ENCODE measurements at places on chromosomes 7 and 10. TPM values are rescaled to one million over a fixed set of nuclear protein-coding genes. Genes with fewer than 3 reads are reported as not detected.

GRCh38 chr10:71432101-71432905, 35.6 kb downstream of the CDH23 start:
- no peak overlapping the region for H3K4me3 ChIP-seq
- no peak overlapping the region for H3K27ac ChIP-seq
- peaks cover 6% of the 10 kb centered on the region for H3K4me1 ChIP-seq
- H3K36me3 ChIP-seq: peaks cover 6% of the 10 kb centered on the region

DNA sequence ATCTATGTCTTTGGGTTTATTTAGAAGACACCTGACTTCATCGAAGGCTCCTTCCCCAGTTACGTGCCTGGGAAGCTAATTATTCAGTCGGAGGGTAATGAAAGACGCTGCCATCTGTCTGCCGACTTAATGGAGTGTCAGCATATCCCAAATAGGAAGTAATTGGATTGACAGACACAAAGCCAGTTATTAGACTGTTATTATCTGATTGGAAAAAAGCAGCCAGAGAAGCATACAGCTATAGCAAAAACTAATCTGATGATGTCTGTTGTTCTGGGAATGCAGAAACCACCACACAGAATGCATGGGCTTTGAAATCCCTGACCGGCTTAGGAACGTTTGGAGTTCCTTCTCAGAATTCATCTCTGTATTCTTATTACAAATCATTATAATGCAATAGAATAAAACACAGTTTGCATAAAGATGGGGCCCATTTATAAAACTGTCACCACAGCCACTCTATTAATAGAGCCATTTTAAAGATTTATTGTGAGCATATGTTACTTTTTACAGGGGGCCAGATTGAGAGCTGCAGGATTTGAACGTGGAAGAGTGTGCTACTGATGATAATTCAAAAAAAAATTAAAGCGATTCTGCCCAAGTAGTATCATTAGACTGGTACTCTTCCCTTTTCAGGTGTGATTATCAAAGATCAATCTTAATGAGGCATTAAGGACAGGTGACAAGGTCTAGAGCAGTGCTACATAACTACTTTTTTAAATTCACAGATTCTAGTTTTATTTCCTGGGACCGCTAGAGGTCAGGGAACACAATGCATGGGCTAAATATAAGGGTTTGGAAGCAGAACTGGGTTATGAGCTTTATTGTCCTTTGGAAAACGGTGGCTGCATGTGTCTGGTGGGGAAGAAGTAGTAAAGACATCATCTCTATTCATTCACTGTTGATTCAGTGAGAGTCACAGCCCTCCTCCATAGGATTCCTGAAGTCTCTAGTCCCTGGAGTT, 330.1 kb upstream of the LRGUK start:
- no peak overlapping the region for H3K4me3 ChIP-seq
- no peak overlapping the region for H3K27ac ChIP-seq
- peaks cover 5% of the 10 kb centered on the region for H3K36me3 ChIP-seq
- H3K4me1 ChIP-seq: no peaks in the 10 kb centered on the region
- DNase-seq: no peak
- no peaks in the 10 kb centered on the region for H3K27me3 ChIP-seq

- H3K4me3 ChIP-seq: no peak overlapping the region
- no peak for DNase-seq
- H3K4me1 ChIP-seq: peaks cover 8% of the 10 kb centered on the region
- peaks cover 33% of the 10 kb centered on the region for H3K27me3 ChIP-seq
- no peak overlapping the region for H3K27ac ChIP-seq
Observed at GRCh38 chr7:45646996-45647825, 73.0 kb downstream of the ADCY1 start.

Gene FBXO24
- 0.70 TPM for total RNA-seq

Gene GPR26
- not detected for total RNA-seq

DNA sequence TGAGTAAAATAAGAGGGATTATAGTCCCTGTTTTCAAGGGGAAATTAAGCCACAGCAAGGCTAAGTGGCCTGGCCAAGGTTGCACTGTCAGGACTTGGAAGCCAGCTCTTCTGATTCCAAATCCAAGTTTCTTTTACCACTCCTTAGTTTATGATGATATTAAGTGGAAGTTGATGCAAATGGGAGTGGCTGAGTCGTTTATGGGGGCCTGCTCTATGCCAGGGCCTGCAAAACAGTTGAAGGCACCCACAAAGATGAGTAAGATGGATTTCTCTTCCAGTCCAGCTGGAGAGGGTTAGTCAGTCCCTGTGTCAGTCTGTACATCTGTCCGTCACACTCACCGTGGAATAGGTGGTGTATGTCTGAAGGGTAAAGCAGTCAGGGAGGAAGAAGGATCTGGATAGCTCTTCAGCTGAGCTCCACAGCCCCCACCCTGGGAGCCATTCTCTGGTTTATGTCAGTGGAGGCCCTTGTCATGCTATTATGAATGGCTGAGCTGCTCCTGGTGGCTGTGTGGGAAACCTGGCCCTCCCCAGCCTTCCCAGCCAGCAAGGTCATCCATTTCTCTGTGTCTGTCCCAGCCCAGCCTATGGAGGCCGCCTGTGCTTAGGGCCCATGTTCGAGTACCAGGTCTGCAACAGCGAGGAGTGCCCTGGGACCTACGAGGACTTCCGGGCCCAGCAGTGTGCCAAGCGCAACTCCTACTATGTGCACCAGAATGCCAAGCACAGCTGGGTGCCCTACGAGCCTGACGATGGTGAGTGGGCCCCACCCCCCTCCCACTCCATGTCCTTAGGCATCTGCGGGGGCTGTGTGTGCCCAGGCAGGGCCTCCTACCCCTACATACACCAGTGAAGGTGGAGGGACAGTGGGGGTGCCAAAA, 44.5 kb downstream of the TBATA start:
- peaks cover 3% of the 10 kb centered on the region for H3K4me1 ChIP-seq
- no peaks in the 10 kb centered on the region for H3K36me3 ChIP-seq
- H3K27me3 ChIP-seq: peaks cover 13% of the 10 kb centered on the region
- no peak for DNase-seq
- no peak overlapping the region for H3K4me3 ChIP-seq

Gene MCM10
- total RNA-seq: 0.47 TPM

DNA sequence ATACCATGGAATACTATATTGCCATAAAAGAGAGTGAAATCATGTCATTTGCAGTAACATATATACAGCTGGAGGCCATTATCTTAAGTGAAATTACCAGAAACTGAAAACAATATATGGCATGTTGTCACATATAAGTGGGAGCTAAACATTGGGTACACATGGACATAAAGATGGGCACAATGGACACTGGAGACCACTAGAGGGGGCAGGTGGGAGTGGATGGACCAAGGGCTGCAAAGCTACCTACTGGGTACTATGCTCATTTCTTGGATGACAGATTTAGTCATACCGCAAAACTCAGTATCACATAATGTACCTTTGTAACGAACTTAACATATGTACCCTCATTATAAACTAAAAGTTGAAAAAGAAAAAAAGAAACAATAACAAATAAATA, 1167.6 kb downstream of the NXPH1 start:
- no peak overlapping the region for H3K27ac ChIP-seq
- no peak overlapping the region for H3K4me3 ChIP-seq
- H3K4me1 ChIP-seq: no peaks in the 10 kb centered on the region
- no peak for DNase-seq

DNA sequence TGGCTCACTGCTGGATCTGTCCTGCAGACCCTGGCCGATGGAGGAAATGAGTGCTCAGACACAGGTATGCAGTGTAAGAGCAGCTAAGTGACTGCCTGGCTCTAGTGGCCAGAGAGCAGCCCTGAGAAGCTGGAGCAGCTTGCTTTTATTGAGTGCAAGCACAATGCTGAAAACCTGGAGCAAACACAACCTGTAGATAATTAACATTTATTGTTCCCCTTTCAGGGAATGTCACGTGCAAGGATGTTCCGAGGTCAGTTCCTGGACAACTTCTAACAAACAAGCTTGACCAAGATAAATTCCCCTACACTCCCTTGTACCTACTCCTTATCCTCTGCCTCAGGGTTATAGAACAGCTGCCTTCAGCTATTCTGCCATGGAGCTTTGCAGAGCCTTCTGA, 31.3 kb downstream of the DDC start:
- H3K27me3 ChIP-seq: peaks cover 45% of the 10 kb centered on the region
- DNase-seq: no peak
- no peak overlapping the region for H3K27ac ChIP-seq
- H3K4me1 ChIP-seq: peaks cover 3% of the 10 kb centered on the region
- no peaks in the 10 kb centered on the region for H3K36me3 ChIP-seq

Gene TUBAL3
- total RNA-seq: not detected

Gene KAZALD1
- total RNA-seq: not detected

DNA sequence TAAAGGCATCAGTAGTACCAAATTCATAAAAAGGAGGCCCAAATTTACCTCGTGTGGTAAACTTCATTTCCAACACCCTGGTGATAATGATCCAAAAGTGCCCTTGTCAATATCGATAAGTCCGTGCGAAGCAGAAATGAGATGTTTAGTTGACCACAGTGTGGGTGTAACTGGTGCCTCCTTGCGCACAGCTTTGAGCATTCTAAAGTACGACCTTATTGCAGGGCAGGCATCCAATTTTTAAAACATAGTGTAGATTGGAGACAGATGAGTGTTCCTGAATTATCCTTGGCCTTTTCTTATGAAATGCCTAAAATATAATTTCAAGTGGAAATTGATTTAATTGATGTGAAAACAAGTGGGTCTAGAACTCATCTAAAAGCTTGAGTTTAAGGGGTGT, 248.4 kb downstream of the TRIL start:
- no peak overlapping the region for H3K4me3 ChIP-seq
- DNase-seq: no peak
- no peaks in the 10 kb centered on the region for H3K36me3 ChIP-seq
- no peaks in the 10 kb centered on the region for H3K4me1 ChIP-seq
- peaks cover 7% of the 10 kb centered on the region for H3K27me3 ChIP-seq
- H3K27ac ChIP-seq: no peak overlapping the region

DNA sequence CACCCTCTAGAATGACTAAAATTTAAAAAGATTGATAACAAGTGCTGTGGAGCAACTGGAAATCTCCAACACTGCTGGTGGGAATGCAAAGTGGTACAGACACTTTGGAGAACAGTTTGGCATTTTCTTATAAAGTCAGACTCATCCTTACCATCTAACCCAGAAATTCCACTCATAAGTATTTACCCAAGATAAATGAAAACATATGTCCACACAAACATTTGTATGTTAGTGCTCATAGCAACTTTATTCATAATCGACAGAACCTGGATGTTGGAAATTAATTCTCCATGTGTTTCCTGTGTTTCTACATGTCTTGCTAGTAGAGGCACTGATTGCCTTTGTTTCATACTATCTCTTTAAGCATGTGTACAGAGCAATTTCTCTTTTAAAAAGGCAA, 282.4 kb downstream of the AHR start:
- no peaks in the 10 kb centered on the region for H3K36me3 ChIP-seq
- H3K4me3 ChIP-seq: no peak overlapping the region
- peaks cover 6% of the 10 kb centered on the region for H3K27me3 ChIP-seq
- H3K4me1 ChIP-seq: peaks cover 2% of the 10 kb centered on the region
- DNase-seq: no peak

- H3K27me3 ChIP-seq: no peaks in the 10 kb centered on the region
- no peaks in the 10 kb centered on the region for H3K36me3 ChIP-seq
- H3K4me3 ChIP-seq: no peak overlapping the region
- no peaks in the 10 kb centered on the region for H3K4me1 ChIP-seq
Observed at GRCh38 chr10:127299956-127300689, 103.7 kb upstream of the INSYN2A start.

GRCh38 chr7:8290645-8291308, 28.8 kb upstream of the ICA1 start:
- no peak for DNase-seq
- no peak overlapping the region for H3K27ac ChIP-seq
- H3K36me3 ChIP-seq: no peaks in the 10 kb centered on the region

- DNase-seq: no peak
- H3K4me1 ChIP-seq: peaks cover 24% of the 10 kb centered on the region
- H3K36me3 ChIP-seq: peaks cover 9% of the 10 kb centered on the region
- no peak overlapping the region for H3K4me3 ChIP-seq
- no peaks in the 10 kb centered on the region for H3K27me3 ChIP-seq
Observed at GRCh38 chr7:27897001-27897400, 157.0 kb downstream of the TAX1BP1 start.

- DNase-seq: no peak
- H3K27me3 ChIP-seq: no peaks in the 10 kb centered on the region
- H3K4me1 ChIP-seq: no peaks in the 10 kb centered on the region
- no peak overlapping the region for H3K27ac ChIP-seq
- H3K36me3 ChIP-seq: no peaks in the 10 kb centered on the region
Observed at GRCh38 chr7:41110186-41110585, 592.7 kb downstream of the INHBA start.

Gene KIFBP
- 4.6 TPM for total RNA-seq

DNA sequence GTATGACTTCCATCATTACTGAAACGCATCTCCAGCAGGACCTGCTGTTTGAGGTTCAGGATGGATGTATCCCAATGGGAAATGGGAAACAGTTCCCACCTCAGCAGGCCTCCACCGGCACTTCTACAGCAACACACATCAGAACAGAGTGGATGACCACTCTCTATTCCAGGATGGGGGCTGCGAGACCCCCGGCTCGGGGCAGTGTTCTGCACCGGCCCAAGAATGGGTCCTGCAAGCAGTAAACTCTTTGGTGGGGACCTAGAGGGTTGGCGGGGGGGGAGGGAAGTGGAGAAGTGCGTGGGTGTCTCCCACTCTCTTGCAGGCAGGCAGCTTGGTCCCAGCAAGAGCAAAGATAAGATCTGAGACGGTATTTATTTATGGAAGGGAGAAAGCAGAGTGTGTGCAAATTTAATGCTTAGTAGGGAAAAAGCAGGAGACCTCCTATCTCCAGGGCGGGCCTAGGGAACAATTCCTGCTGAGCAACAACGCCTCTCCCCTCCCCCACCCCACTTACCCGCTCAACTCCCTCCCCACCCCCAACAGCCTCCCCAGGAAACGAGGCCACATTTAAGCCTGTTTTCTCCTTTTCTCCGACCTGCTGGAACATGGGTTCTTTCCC, 4.0 kb downstream of the SFMBT2 start:
- no peak for DNase-seq
- no peaks in the 10 kb centered on the region for H3K27me3 ChIP-seq
- no peaks in the 10 kb centered on the region for H3K36me3 ChIP-seq
- no peak overlapping the region for H3K27ac ChIP-seq

- H3K36me3 ChIP-seq: peaks cover 2% of the 10 kb centered on the region
- H3K27me3 ChIP-seq: no peaks in the 10 kb centered on the region
- H3K4me3 ChIP-seq: no peak overlapping the region
- peaks cover 5% of the 10 kb centered on the region for H3K4me1 ChIP-seq
- H3K27ac ChIP-seq: no peak overlapping the region
- DNase-seq: no peak
Observed at GRCh38 chr10:17171141-17171641, 30.3 kb downstream of the TRDMT1 start.

DNA sequence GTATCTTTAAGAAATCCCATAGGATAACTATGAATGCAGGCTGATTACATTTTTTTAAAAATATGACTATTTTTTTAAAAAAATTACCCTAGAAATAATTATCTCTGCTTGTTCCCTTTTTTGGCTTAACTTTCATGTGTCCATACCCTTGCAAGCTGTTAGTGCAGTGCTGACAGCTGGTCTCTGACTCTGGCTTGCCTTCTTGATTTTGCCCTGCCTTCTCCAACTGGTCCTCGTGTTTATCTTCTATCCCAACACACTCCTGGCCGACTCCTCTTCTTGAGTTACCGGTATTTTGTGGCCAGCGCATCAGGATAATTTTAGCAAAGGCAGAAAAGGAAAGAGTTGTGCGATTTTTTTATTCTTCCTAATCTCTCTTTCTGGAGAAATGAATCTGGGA, 111.7 kb upstream of the STARD3NL start:
- no peaks in the 10 kb centered on the region for H3K36me3 ChIP-seq
- no peak overlapping the region for H3K27ac ChIP-seq
- H3K4me3 ChIP-seq: no peak overlapping the region

Gene CPA1
- total RNA-seq: not detected

Gene OR6B1
- not detected for total RNA-seq

GRCh38 chr10:77637532-77638320, at the start of gene KCNMA1:
TSS of gene KCNMA1 (minus strand) at chr10:77637808.
- peaks cover 2% of the 10 kb centered on the region for H3K36me3 ChIP-seq
- DNase-seq: no peak
- no peak within 1 kb of the TSS for H3K27ac ChIP-seq
- peak within 1 kb of the TSS; percentile 59 for H3K4me3 ChIP-seq
- H3K27me3 ChIP-seq: peaks cover 84% of the 10 kb centered on the region
- peaks cover 17% of the 10 kb centered on the region for H3K4me1 ChIP-seq
